ENCODE measurements at places on chromosomes 2 and 18.
A peak's percentile ranks its signal among the peaks of the same experiment; 100 is the strongest.

DNA sequence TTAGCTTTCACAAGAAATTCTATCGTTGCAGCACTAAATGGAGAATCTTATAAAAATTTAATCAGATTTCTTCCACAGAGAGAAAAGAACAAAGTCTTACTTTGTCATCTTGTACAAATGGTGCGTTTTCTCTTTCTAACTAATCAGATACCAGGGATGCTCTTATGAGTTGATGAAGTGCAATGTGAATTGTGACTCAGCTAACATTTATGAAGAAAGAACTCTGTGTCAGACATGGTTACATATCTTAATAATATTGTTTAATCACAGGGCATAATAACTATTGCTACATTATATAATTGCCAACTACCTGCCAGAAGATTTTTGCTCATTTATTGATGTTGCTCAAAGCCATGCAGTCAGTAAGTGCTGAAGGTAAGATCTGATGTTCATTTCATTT lies 465.0 kb downstream of the CCDC85A start:
- no peak for DNase-seq

DNA sequence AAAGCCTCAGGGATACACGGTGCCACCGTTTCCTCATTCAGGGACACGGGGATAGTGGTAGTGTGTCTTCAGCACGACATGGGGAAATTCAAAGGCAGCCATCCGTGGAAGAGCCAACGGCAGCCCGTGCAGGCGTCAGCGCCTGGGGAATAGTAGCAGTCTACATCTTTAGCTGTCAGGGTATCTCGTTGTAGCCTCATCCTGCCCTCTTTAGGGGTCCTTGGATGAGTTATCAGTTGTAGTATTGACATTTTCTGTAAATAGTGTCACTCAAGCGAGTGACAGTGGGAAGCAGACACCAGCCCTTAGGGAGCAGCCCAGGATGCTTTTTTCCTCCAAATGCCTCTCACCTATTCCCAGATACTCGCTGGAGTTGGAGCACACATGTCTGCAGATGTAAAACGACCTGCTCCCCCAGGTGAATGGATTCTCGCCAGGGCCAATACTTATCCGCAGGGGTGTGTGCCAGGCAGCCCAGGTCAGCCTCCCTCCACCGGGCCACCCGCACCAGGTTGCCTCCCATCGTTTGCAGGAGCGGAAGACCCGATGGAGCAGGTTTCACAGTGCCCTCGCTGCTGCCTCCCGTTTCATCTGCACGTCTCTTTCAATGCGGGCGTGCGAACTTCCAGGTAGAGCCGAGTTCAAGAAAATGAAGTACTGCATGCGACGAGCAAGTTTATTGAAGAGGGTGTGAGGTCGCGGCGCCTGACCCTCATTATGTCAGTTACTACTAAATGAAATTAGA lies 41.0 kb downstream of the AGAP1 start:
- DNase-seq = no peak

GRCh38 chr2:26052740-26053139 lies 18.9 kb downstream of the RAB10 start:
- no peak for DNase-seq

- no peak for DNase-seq
These were observed 73.5 kb downstream of the MEX3C start for GRCh38 chr18:51123936-51124486.

- DNase-seq = peak; percentile 26
These were observed 1.1 kb upstream of the FARP2 start for GRCh38 chr2:241354668-241355658.

- DNase-seq = peak; percentile 18
These were observed 6.0 kb downstream of the SLC4A3 start for GRCh38 chr2:219633276-219634065.

- DNase-seq = no peak
These were observed 63.5 kb upstream of the HNRNPA3 start for GRCh38 chr2:177149155-177149503.

DNA sequence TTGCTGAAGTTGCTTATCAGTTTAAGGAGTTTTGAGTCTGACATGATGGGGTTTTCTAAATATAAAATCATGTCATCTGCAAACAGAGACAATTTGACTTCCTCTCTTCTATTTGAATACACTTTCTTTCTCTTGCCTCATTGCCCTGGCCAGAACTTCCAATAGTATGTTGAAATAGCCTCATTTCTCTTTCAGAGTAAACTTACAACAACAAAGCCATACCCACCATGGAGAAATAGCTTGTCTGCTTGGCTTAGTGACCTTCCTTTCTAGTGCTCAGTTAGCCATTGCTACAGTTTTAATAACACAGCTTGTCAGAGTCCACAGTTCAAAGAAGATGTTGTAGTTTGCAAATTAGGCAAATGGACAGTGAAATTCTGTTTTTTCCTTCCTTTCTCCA lies 228.0 kb downstream of the ETAA1 start:
- DNase-seq = no peak
